Islet precursor cell (in vitro differentiated cells): ENCODE measurements at places on chromosomes 3 and 15.

DNA sequence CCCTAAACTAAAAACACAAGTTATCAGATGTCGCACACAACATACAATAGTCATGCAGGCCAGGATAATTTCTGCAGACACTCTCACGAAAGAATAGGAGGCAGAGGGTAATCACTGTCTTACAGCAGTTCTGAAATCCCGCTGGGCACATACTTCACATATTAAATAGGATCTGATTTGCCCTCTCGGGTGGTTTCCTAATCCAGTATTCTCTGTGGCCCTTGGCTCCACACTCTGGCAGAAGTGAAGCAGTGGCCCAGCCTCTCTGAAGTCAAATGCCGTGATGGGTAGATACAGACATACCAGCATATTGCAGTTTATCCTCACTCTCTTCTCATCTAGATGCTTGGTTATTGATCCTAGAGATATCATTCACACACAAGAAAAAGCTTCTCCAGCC, 19.0 kb downstream of the GADL1 start:
- DNase-seq = no peak

DNA sequence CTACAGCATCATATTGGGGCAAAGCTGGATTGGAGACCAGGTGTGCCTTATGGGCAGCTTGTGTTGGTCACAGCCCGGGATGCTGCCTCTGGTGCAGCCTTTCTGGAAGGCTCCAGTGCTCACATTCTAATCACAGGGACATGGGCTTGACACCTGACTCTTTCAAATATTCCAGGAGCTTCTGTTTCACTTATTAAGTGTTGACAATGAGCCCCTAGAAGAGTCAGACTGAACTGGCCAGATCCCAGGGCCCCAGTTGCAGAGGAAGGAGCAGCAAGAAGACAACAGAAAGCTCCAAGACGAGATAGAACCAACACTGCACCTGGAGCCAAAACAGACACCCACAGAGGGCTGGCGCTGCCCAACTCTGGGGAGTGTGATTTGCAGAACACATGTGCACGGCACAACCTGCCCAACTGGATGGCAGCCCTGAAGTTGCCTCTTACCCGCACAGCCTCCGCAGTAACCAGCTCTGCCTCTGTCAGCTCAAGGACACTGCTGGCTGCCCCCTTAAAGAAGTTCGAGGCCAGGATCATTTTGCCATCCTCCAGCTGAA, 30.3 kb downstream of the ALDH1L1 start:
- DNase-seq = peak; percentile 26

- no peak for DNase-seq
These were observed 51.8 kb upstream of the NEDD4 start for GRCh38 chr15:56045068-56045748.

DNA sequence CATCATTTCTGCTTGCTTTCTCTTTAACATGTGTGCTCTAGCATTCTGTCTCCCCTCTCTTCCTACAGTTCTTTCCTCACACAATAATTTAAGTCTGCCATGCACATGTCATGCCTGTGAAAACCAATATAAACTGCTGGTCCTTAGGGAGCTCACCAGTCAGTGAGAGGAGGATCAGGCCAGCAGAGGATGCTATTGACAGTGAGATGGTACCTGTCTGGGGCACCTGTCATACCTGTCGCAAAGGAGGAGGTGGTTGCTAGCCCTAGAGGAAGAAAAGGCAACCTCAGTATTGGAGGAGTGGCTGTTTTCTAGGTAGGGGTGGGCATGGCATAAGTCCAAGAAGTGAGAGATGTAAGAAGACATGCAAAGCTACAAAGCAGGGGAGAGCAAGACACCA, 194.6 kb downstream of the GABRG3 start:
- no peak for DNase-seq

DNA sequence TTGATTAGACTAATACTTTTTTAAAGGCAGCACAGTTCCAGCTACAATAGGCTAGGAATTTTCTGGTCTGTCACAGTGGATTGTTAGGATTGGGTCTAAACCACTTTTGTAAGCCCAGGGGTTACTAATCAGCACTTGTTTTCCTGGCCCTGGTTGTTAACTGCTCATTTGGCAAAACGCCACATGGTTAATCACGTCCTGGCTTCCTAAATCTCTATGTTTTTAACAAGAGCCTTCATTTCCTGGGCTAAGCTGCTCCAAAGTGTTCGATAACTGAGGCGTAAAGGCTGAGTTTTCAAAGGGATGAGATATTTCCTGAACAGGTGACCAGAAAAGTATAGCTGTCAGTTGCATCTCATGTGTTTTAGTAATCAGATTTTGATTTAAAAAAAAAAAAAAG, 38.9 kb upstream of the CLRN1 start:
- no peak for DNase-seq

- DNase-seq = no peak
These were observed 4.8 kb upstream of the ZBTB20 start for GRCh38 chr3:115151921-115152320.

GRCh38 chr15:90959894-90960293, 5.2 kb downstream of the RCCD1 start:
- DNase-seq = no peak

- no peak for DNase-seq
These were observed 23.9 kb downstream of the EIF4E3 start for GRCh38 chr3:71701251-71701762.

GRCh38 chr15:57458356-57458781, 82.1 kb downstream of the CGNL1 start:
- no peak for DNase-seq
